ENCODE measurements at places on chromosomes 2 and 18.

DNA sequence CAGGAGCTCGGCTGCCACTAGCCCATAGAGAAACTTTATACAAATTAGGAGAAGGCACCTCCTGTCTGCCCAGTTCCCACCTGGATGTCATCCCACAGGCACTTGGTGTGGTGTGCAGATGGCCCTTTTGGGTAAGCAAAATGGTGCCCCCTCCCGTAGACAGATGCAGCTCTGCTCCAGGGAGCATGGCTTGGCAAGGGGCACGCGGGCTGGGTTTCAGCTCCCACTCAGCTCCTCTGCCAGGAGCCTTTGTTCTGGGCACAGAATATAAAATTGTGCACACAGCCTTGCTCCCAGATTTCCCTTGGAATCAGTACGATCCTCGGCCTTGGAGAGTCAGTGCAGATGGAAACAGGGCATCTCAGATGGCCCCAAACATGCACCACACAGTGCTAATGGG, 20.3 kb upstream of the KCNF1 start:
- no peak for DNase-seq

DNA sequence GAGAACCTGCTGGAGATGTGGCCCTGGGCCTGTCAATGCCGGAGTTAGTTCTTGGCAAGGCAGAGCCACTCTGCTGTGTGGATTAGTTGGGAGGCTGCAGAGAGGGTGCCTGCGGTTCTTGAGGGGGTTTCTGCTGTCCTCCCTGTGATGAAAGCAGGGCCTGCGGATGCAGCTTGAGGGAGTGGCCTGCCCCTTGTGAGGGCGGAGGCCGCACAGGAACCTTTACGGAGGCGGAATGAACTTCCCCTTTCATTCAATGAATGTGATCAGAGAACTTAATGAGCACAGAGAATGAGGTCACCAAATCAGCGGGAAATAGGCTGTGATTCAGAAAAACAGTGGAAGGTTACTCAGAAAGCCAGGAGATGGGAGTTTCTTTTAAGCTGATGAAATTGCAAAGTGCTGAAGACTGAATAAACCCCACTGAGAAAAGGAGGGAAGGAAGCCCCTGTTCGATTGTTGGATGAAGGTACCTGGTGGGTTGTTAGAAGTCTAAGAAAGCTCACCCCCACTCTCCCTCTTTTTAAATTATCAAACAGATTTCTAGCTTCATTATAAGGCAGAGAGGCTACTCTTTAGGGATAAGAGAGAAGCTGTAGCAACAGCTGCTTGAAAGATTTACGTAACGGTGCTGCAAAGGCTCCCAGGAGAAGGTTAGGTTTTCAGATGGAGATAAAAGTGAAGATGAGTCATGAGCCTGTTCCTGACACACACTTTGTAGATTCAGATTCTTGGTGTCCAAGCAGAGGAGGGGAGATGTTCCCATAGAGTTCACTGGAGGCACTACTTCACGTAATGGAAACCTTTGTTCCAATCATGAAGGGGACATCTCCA, 47.4 kb downstream of the VWA3B start:
- no peak for DNase-seq

GRCh38 chr2:84870306-84870705, 10.6 kb downstream of the TRABD2A start:
- no peak for DNase-seq

GRCh38 chr18:3623769-3624545, 174.0 kb downstream of the TGIF1 start:
- DNase-seq: no peak

GRCh38 chr2:231900486-231900942, 25.7 kb downstream of the NPPC start:
- DNase-seq: peak; percentile 22

GRCh38 chr2:229971298-229971790, 49.0 kb downstream of the FBXO36 start:
- DNase-seq: no peak

Data from T-helper 2 cell (primary cell).